CD4-positive, alpha-beta memory T cell (primary cell): ENCODE measurements at places on chromosomes 1 and 21. TPM values are rescaled to one million over a fixed set of nuclear protein-coding genes. Genes with fewer than 3 reads are reported as not detected.

- H3K4me3 ChIP-seq = no peak overlapping the region
- peaks cover 100% of the 10 kb centered on the region for H3K4me1 ChIP-seq
- H3K27me3 ChIP-seq = no peaks in the 10 kb centered on the region
- DNase-seq = no peak
- peaks cover under 1% of the 10 kb centered on the region for H3K36me3 ChIP-seq
Observed at GRCh38 chr1:28750330-28750729, 13.6 kb downstream of the YTHDF2 start.

CR1L gene
- total RNA-seq = not detected

OSCP1 gene
- total RNA-seq = 1.4 TPM

RPE65 gene
- not detected for total RNA-seq

ZNF593OS gene
- not detected for total RNA-seq

ZBTB21 gene
- 21.7 TPM for total RNA-seq

GRCh38 chr1:232578651-232579195, 51.2 kb downstream of the SIPA1L2 start:
- H3K4me1 ChIP-seq = peaks cover 37% of the 10 kb centered on the region
- peak; percentile 30 for DNase-seq
- no peaks in the 10 kb centered on the region for H3K27me3 ChIP-seq
- H3K36me3 ChIP-seq = no peaks in the 10 kb centered on the region
- H3K27ac ChIP-seq = peak overlapping the region; percentile 13

- H3K27ac ChIP-seq = no peak overlapping the region
- DNase-seq = peak; percentile 60
- H3K27me3 ChIP-seq = no peaks in the 10 kb centered on the region
- no peaks in the 10 kb centered on the region for H3K36me3 ChIP-seq
- peaks cover 17% of the 10 kb centered on the region for H3K4me1 ChIP-seq
- no peak overlapping the region for H3K4me3 ChIP-seq
Observed at GRCh38 chr1:33470495-33471012, 1.9 kb upstream of the ZSCAN20 start.

- no peak overlapping the region for H3K27ac ChIP-seq
- H3K27me3 ChIP-seq = no peaks in the 10 kb centered on the region
- no peak for DNase-seq
Observed at GRCh38 chr1:97680894-97681293, 239.9 kb downstream of the DPYD start.

KCNA3 gene
- 124 TPM for total RNA-seq

OBSCN gene
- 91.4 TPM for total RNA-seq

SMPDL3B gene
- not detected for total RNA-seq

- no peak for DNase-seq
- no peak overlapping the region for H3K4me3 ChIP-seq
- H3K27me3 ChIP-seq = no peaks in the 10 kb centered on the region
- H3K36me3 ChIP-seq = no peaks in the 10 kb centered on the region
- H3K4me1 ChIP-seq = no peaks in the 10 kb centered on the region
Observed at GRCh38 chr1:71908303-71908702, 374.0 kb downstream of the NEGR1 start.

CLCA1 gene
- total RNA-seq = not detected

LRRC42 gene
- total RNA-seq = 7.3 TPM

DNA sequence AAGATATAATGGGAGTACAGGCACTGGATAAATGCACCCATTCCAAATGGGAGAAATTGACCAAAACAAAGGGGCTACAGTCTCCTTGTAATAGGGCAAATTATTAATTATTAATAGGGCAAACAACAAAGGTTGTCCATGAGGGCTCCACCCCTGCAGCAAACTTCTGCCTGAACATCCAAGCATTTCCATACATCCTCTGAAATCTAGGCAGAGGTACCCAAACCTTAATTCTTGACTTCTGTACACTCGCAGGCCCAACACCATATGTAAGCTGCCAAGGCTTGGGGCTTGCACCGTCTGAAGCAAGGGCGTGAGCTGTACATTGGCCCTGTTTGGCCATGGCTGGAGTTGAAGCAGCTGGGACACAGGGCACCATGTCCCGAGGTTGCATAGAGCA, 33.7 kb downstream of the TNFSF4 start:
- H3K4me1 ChIP-seq = no peaks in the 10 kb centered on the region
- no peak overlapping the region for H3K4me3 ChIP-seq
- no peaks in the 10 kb centered on the region for H3K36me3 ChIP-seq
- H3K27me3 ChIP-seq = no peaks in the 10 kb centered on the region
- H3K27ac ChIP-seq = no peak overlapping the region
- no peak for DNase-seq

DNA sequence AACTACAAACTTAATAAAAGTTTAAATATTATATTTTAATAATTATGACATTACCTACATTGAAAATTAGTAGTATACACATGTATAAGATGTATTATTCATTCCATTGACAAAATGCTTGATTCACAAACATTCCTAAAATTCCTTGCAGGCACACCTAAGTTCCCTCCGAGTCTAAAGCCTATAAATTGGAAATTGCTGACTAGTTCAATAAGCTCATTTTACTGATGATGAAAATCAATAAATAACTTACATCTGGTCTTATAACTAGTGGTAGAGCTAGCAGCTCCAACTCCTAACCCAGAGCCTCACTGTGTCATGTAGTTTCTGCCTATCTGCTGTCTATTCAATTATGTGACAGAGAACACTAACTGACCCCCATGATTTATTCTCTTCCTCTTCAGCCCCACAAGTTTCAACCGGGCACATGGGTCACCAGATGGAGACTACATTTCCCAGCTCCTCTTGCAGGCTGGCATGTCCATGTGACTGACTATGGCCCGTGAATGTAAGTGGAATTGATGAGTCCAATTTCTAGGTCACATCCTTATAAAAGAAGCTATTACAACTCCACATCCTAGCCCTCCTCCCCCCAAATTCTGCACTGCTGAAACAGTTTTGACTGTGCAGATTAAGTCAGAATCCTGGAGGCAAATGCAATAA, 29.6 kb upstream of the LRRC8D start:
- H3K4me1 ChIP-seq = no peaks in the 10 kb centered on the region
- no peaks in the 10 kb centered on the region for H3K27me3 ChIP-seq
- DNase-seq = no peak

DNA sequence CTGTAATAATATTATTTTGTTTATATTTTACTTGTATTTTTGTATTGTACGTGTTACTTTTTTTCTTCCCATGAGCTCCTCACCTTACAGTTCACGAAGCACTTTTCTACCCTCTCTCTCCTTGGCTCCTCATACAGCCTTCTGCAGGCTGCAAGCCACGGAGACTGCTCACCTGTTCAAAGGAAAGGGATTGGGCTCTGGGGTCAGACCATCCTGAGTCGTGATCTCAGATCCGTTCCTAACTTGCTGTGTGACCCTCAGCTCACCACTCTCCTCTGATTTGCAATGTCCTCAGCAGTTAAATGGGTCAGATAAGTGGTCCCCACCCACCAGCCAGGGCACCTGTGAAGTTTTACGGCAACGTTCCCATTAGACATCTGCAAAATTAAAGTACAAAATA, 54.1 kb downstream of the VWA5B1 start:
- H3K4me3 ChIP-seq = no peak overlapping the region
- H3K4me1 ChIP-seq = no peaks in the 10 kb centered on the region
- no peaks in the 10 kb centered on the region for H3K36me3 ChIP-seq
- DNase-seq = no peak
- H3K27ac ChIP-seq = no peak overlapping the region
- H3K27me3 ChIP-seq = no peaks in the 10 kb centered on the region

- DNase-seq = no peak
- peak overlapping the region; percentile 85 for H3K27ac ChIP-seq
- H3K4me1 ChIP-seq = peaks cover 35% of the 10 kb centered on the region
- H3K4me3 ChIP-seq = peak overlapping the region; percentile 38
- no peaks in the 10 kb centered on the region for H3K27me3 ChIP-seq
- H3K36me3 ChIP-seq = peaks cover 37% of the 10 kb centered on the region
Observed at GRCh38 chr1:44631333-44631646, 43.0 kb downstream of the TMEM53 start.

DNA sequence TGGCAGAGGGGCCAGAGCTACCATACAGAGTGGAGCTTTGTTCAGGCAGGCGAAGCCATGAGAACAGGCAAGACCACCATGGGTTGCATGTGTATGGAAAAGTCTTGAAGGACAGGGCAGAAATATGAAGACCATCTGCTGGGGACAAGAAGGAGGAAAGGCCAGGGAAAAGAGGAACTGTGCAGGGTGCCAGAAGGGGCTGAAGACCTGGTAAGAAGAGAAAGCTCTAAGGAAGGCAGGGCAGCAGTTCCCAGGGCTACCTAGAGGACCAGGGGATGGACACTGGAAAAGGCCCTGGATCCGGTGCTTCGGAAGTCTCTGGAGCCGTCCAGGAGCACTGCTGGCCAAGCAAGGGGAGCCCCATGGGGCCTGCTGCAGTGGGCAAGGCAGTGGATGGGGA, 43.4 kb downstream of the PKP1 start:
- H3K27ac ChIP-seq = no peak overlapping the region
- H3K27me3 ChIP-seq = no peaks in the 10 kb centered on the region
- no peaks in the 10 kb centered on the region for H3K4me1 ChIP-seq
- H3K36me3 ChIP-seq = no peaks in the 10 kb centered on the region

GRCh38 chr1:241857131-241857530, 9.1 kb downstream of the EXO1 start:
- no peak overlapping the region for H3K27ac ChIP-seq
- no peaks in the 10 kb centered on the region for H3K27me3 ChIP-seq
- DNase-seq = no peak
- H3K36me3 ChIP-seq = no peaks in the 10 kb centered on the region
- peaks cover 3% of the 10 kb centered on the region for H3K4me1 ChIP-seq
- no peak overlapping the region for H3K4me3 ChIP-seq

DNA sequence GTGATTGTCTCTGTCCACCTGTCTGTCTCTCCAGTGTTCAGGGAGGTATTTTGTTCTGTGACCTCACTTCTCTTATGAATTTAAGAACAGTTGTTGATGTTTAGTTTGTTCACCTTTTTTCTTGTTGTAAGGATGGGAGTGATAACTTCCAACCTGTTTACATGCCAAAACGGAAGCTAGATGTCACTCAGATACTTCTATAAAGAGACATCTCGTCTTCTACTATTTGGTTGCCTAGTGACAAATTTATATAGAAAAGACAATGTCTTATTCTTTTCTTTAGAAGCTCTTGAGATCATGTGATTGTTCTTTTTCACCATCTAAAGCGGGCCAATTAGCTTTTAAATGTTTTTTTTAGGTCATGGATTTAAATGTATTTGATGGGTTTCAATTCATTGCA, 33.8 kb downstream of the PRSS38 start:
- no peaks in the 10 kb centered on the region for H3K4me1 ChIP-seq
- no peaks in the 10 kb centered on the region for H3K36me3 ChIP-seq
- no peaks in the 10 kb centered on the region for H3K27me3 ChIP-seq
- no peak for DNase-seq

GRCh38 chr1:25711555-25712298, 88.3 kb upstream of the SELENON start:
- no peaks in the 10 kb centered on the region for H3K27me3 ChIP-seq
- no peak overlapping the region for H3K27ac ChIP-seq
- H3K4me1 ChIP-seq = peaks cover 28% of the 10 kb centered on the region
- H3K4me3 ChIP-seq = no peak overlapping the region
- peak; percentile 47 for DNase-seq
- H3K36me3 ChIP-seq = no peaks in the 10 kb centered on the region

GBP6 gene
- total RNA-seq = 0.23 TPM

RGS4 gene
- total RNA-seq = not detected

- H3K36me3 ChIP-seq = no peaks in the 10 kb centered on the region
- DNase-seq = peak; percentile 46
- no peak overlapping the region for H3K27ac ChIP-seq
- peak overlapping the region; percentile 54 for H3K4me3 ChIP-seq
- H3K27me3 ChIP-seq = no peaks in the 10 kb centered on the region
Observed at GRCh38 chr1:25922056-25922970, 16.1 kb upstream of the STMN1 start.
